ENCODE measurements at places on chromosomes 5 and 9.

DNA sequence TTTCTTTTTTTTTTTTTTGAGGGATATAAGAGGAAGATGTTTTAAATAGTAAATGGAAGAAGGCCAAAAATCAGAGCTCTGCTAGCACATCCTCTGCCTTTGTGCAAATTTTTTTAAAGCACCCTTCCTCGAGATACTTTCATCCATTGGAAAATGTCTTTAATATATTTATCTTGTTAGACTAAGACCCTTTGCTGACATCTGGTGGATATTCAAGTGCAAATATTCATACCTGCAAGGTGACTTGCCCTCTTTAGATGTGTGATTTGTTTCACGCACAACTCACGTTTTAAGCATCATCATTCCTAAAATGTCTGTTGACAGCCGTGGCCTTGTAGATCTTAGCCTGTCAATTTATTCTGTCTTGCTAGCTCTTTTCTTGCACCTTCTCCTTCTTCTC is 258.5 kb downstream of the AGTPBP1 start:
- no peak for DNase-seq

GRCh38 chr9:121742923-121743322 is 91.5 kb downstream of the DAB2IP start:
- DNase-seq: no peak

- no peak for DNase-seq
Observed at GRCh38 chr5:176825957-176826356, 15.6 kb downstream of the UNC5A start.

- no peak for DNase-seq
Observed at GRCh38 chr5:108726446-108727235, 21.1 kb upstream of the FER start.

GRCh38 chr5:40089269-40089668 is 590.4 kb upstream of the PTGER4 start:
- DNase-seq: no peak

- no peak for DNase-seq
Observed at GRCh38 chr5:148427370-148428042, 43.7 kb downstream of the FBXO38 start.

- no peak for DNase-seq
Observed at GRCh38 chr9:93167185-93167584, 16.8 kb upstream of the WNK2 start.

DNA sequence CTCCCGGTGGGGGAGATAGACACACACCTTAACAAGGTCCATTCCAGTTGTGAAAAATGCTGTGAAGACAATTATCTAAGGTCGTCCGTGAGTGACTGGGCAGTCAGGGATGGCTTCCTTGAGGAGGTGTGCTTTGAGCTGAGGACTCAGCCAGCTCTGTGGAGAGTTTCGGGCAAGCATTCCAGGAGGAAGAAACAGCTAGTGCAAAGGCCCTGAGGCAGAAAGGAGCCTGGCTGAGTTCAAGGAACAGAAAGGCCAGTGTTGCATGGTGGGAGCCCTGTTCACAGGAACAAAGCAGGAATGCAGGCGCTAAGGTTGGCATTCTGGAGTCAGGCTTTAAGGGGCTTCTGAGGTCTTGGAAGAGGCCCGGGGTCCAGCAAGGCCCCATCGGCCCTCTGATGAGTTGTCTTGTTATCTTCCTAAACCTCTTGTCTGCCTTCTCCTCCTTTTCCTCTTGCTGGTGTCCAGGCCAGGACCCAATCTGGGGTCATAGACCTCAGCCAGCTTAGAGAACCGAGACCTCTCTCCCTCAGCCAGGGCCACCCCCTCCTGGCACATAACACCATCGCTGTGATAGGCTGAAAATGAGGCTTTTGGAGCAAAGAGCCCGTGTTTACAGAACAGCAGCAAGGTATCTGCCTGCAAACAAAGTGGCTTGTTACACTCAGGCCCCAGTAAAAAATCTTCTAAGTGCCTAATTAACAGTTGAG is 270.2 kb upstream of the MVB12B start:
- no peak for DNase-seq

- DNase-seq: no peak
Observed at GRCh38 chr9:5621327-5621726, 7.6 kb upstream of the RIC1 start.

- DNase-seq: no peak
Observed at GRCh38 chr5:124001036-124001615, 489.1 kb downstream of the CSNK1G3 start.

- DNase-seq: no peak
Observed at GRCh38 chr5:64514612-64515011, 8.8 kb downstream of the RGS7BP start.

DNA sequence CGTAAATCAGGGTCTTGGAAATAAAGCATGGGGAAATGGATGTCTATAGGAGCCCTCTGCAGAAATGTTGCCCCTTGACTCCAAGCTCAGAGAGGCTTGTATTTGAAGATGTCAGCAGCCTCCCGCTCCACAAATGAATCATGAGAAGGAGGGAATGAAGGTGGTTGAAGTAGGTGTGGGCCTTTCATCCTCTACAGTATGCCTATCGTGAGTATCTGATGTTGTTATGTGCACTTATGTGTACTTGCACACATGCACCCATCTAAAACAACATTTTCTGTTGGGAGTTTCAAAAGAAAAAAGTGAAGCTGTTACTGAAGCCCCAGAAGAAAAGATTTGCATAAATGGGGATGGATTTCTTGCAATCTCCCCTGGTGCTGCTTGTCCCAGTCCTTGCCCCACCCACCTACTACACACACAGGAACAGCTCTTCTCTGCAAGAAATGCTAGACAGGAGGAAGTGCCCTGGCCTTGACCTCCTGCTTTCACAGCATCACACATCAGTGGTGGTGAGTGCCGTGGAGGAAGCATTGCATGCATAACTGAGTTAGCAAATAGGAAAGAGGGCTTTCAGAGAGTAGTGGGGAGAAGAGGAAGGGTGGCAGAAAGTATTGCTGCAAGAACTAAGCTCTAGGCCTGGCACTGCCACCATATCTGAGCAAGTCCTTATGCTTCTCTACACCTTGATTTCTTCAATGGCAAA is 156.1 kb downstream of the SNX18 start:
- DNase-seq: no peak

DNA sequence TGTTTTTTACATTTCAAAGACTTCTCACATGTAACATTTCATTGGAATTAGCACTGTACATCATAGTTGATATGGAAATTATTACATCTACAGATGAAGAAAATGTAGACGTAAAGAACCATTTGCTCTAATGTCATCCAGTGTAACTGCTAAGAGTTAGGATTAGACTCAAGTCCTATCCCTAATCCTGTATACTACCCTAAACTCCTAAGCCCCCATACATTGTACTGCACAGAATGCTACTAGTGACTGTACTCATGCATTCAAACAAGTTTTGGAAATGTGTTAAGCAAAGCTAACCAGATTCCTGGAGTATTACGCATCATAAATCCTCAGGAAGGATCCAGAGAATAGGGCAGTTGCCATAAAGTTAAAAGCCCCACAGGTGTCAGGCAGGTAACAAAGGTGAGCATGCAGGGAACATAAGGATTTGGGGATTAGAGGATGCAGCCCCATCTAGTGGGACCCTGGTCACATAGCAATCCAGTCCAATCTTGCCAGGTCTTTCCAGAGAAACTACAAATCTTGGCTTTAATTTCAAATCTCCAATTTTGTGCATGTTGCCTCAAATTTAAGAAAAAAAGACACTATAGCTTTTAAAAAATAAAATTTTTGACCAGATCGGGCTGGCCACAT is 32.0 kb downstream of the HAVCR1 start:
- DNase-seq: no peak
